ENCODE measurements at places on chromosomes 2 and 18.
A peak's percentile ranks its signal among the peaks of the same experiment; 100 is the strongest.

- H3K36me3 ChIP-seq = no peaks in the 10 kb centered on the region
- H3K27ac ChIP-seq = no peak overlapping the region
- H3K27me3 ChIP-seq = no peaks in the 10 kb centered on the region
- H3K4me1 ChIP-seq = peaks cover 71% of the 10 kb centered on the region
- DNase-seq = no peak
- H3K4me3 ChIP-seq = no peak overlapping the region
Observed at GRCh38 chr2:105804266-105804665, 59.6 kb downstream of the NCK2 start.

DNA sequence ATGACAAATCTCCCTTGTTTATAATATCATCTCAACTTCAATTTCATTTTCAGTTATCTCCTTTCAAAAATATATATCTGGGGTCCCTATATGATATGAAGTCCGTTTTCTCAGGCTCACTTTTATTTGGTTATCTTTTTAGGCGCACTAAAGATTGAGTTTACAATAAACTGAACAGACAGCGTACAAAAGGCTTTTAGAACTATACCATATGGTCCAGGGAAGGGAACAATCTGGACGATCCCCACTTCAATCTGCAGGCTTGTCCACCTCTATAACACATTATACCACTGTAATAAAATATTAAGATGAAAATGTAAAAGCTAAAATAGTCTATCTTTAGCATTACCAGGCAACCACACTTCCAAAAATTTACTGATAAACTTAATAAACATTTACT, 289.9 kb downstream of the ZEB2 start:
- DNase-seq = no peak
- no peaks in the 10 kb centered on the region for H3K27me3 ChIP-seq
- no peak overlapping the region for H3K27ac ChIP-seq

GRCh38 chr2:72010647-72011369, 136.9 kb downstream of the CYP26B1 start:
- H3K4me1 ChIP-seq = no peaks in the 10 kb centered on the region
- H3K4me3 ChIP-seq = no peak overlapping the region
- no peak for DNase-seq

- no peaks in the 10 kb centered on the region for H3K36me3 ChIP-seq
- no peak overlapping the region for H3K27ac ChIP-seq
- H3K27me3 ChIP-seq = no peaks in the 10 kb centered on the region
Observed at GRCh38 chr2:145743011-145743410, 1223.1 kb upstream of the ZEB2 start.

DNA sequence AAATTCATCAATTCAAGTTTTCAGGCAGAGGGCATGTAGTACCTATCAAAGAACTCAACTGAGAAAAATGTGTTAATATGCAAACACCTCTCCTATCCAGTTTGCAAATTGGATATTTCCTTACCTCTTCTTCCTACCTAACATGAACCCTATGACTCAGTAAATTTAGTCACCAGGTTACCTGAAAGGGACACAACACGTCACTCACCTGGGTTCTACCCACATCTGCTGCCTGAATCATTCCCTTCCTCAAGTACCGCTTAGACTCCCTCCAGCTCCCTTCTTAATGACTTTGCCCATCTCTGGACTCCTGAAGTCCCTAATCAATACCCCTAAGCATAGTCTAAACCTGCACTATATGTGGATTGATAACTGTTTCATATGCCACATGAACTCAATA, 10.4 kb downstream of the ANKRD44 start:
- H3K27ac ChIP-seq = no peak overlapping the region
- DNase-seq = no peak
- no peaks in the 10 kb centered on the region for H3K36me3 ChIP-seq
- no peaks in the 10 kb centered on the region for H3K4me1 ChIP-seq
- H3K4me3 ChIP-seq = no peak overlapping the region
- H3K27me3 ChIP-seq = no peaks in the 10 kb centered on the region

DNA sequence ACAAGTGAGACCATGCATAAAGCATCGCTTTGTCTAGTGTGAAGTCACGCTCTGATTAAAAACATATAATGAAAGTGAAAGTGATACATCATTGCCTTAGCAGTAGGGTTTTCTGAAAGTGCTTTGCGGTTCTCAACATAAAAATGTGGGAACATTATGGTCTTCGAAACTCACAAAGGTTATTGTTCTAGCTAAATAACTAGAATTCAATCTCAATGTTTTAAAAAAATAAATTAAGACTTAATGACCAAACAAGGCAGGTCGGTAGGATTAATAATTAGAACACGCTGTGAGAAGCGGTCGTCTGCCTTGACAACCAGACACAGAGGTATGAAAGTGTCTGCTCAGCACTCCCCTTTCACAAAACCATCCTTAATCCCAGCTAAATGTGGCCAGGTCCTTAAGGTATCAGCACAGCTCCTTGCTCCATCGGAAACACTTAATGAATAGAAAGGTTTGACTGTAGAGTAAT, 42.2 kb downstream of the KLHL14 start:
- H3K27ac ChIP-seq = peak overlapping the region; percentile 37
- no peaks in the 10 kb centered on the region for H3K36me3 ChIP-seq
- no peaks in the 10 kb centered on the region for H3K27me3 ChIP-seq

DNA sequence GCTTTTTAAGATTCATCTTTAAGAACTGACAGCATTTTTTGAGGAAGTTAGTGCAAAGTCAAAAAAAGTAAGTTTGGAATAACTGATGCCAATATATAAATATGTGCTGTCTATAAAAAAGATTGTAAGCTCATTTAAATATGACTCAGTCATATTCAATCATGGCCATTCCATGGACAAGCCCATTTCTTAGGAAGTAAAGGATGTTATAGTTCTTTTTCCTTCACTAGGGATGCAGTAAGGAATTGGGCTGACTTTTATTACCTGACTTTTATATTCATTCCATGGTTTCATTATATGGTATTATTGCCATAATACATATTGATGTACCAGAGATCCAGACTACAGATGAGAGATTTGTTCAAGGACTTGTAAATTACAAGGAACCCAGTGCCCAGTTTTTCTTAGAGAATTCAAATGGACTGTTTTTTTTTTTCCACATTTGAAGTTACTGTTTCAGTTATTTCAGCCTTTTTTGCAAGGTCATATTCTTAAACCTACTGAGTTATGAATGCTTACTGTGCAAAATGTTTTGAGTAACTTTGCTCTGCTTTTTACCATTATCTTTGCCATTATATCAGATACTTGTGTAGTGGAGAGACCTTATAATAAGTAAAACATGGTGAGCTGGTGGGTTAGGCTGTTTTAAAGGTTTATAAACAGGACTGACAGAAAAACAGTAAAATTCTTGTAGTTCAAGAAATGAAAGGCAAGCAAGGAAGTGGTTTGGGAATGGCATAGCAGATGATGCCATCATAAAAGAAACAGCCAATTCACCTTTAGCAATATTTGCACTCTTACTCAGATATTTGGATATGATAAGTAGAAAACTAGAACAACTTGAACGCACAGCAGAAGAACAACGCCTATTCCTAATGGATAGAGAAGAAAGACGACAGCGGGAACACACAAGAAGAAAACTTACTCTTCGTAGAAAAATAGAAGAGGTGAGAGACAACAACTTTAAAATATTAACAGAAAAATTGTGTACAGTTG, 7.6 kb downstream of the FSIP2 start:
- no peaks in the 10 kb centered on the region for H3K4me1 ChIP-seq
- no peak overlapping the region for H3K27ac ChIP-seq
- H3K27me3 ChIP-seq = no peaks in the 10 kb centered on the region
- no peak for DNase-seq

DNA sequence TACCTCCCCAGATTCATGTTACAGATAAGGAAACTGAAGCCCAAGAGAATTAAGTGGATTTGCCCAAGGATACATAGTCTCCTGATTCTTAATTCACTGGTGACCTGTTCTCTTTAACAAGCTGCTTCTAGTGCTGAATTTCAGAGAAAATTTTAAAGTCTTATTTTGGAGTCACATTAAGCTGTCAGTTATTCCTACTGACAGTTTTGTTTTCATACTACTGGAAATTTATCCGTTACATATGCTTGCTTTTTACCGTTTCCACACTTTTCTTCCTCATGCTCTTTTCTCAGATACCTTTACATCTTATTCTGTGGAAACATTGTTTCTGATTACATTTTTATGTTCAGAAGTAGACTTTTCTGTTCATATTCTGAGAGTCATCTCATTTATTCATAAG, 1.3 kb downstream of the MOB4 start:
- peak overlapping the region; percentile 94 for H3K27ac ChIP-seq
- DNase-seq = no peak
- H3K4me1 ChIP-seq = peaks cover 30% of the 10 kb centered on the region

DNA sequence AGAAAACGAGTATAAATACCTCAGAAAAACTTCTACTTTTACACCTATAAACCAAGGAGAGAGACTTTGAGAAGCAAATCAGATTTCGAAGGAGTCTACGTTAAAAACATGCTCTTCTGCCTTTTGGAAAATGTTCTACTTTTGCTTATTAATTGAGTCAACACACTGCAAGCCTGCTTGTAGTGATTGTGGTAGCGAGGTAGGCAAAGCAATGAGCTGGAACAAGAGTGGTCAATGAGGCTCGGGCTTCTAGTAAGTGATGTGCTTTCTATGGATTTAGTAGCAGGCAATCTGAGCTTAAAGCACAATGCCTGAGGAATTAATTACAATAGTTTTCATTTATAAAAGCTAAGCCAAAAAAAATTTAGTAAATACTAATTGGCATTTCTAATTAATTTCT, 103.4 kb upstream of the TFCP2L1 start:
- no peaks in the 10 kb centered on the region for H3K4me1 ChIP-seq

- H3K36me3 ChIP-seq = no peaks in the 10 kb centered on the region
- H3K27ac ChIP-seq = no peak overlapping the region
- no peak overlapping the region for H3K4me3 ChIP-seq
- DNase-seq = no peak
- H3K4me1 ChIP-seq = no peaks in the 10 kb centered on the region
Observed at GRCh38 chr2:151665959-151666358, 68.3 kb downstream of the NEB start.

- no peaks in the 10 kb centered on the region for H3K27me3 ChIP-seq
- H3K4me3 ChIP-seq = no peak overlapping the region
- no peak for DNase-seq
- no peaks in the 10 kb centered on the region for H3K4me1 ChIP-seq
- no peaks in the 10 kb centered on the region for H3K36me3 ChIP-seq
- H3K27ac ChIP-seq = no peak overlapping the region
Observed at GRCh38 chr2:66794070-66794469, 359.1 kb downstream of the MEIS1 start.

DNA sequence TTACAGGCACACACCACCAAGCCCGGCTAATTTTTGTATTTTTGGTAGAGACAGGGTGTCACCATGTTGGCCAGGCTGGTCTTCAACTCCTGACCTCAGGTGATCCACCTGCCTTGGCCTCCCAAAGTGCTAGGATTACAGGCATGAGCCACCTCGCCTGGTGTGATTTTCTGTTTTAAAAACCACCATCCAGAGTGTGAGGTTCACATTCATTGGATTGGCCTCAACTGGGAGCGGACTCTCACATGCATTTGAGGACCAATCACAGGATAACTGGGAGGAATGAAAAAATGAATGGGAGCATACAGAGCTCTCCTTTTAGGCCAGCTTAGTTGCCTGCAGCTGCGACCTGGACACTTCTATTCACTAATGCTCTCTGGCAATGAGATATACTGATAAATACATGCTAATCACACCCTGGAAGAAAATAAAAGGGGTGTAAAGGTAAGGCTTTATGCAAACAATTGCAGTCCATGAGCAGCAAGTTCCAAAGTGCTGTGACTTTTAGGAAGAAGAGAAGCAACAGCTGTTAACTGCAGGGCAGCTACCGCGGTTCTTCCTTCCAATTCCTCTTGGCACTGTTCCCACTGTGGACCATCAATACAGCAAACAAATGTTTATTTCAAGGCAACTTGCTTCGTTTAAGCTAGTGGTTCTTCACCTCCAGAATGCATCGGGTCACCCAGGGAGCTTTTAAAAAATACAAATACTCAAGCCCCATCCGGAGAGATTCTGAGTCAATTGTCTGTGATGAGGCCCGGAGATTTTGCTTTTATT, 49.5 kb upstream of the FZD5 start:
- no peaks in the 10 kb centered on the region for H3K27me3 ChIP-seq
- H3K36me3 ChIP-seq = no peaks in the 10 kb centered on the region
- H3K4me3 ChIP-seq = no peak overlapping the region
- peaks cover 1% of the 10 kb centered on the region for H3K4me1 ChIP-seq

GRCh38 chr2:189318761-189319160, 122.5 kb upstream of the WDR75 start:
- H3K27me3 ChIP-seq = no peaks in the 10 kb centered on the region
- H3K4me1 ChIP-seq = no peaks in the 10 kb centered on the region
- H3K36me3 ChIP-seq = no peaks in the 10 kb centered on the region
- H3K27ac ChIP-seq = no peak overlapping the region
- no peak for DNase-seq
- no peak overlapping the region for H3K4me3 ChIP-seq

Data from heart right ventricle (tissue), 16 donors.